ENCODE measurements at places on chromosomes 12 and 14.

DNA sequence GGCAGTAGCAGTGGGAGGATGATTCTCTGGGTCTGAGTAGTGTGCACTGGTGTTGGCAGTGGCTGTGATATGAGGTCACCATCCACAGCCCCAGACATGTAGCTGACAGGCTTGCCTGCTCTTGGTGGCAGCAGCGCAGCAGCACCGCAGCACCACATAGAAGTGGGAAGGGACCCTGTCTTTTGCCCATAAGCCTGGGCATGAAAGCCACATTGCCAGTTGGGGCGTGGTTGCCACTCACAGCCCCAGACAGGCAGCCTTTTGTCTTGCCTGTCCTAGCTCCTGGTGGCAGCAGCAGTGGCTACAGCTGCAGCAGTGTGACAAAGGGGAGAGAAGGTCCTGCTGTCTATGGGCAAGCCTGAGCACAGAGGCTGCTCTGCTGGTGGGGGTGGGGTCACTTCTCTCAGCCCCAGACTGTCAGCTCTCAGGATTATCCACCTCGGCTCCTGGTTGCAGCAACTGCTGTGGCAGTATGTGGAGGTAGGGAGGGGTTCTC lies 71.5 kb downstream of the BRMS1L start:
- DNase-seq: no peak

DNA sequence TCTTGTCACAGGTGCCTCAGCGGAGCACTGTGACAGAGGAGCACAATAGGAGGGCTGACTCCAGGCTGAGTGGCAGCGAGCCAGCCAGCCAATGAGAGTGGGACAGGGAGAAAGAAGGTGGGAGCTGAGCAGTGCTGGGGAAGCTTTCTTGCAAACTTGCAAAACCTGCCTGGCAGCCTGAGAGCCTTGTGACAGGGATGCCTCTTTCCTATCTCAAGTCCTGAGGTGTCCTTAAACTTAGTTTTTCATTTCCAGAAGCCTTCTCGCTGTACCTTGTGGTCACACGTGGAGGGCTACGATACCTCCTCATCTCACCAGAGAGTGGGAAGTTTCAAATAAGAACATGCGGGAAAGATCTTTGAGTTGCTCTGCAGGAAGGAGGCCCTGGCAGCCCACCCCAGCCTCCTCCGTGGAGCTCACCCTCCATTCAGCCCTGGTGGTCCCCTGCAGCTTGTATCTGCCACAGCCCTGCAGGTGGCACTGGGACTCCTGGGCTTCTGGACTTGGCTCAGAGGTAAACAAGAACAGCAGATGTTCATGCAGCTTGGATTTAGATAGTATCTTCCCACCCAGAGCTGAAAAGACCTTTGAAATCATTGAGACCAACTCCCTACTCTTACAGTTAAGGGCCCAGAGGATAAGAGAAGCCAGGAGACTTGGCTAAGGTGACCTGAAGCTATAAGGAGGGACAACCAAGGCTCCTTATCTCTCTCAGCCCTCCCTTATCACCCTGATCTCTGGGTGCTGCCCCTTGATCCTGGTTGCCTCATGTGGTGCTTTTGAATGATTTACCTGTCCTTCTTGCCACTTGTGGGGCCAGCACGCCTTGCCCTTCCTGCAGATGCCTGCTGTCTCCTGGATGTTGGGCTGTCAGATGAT lies 153.5 kb upstream of the MAX start:
- DNase-seq: no peak

- no peak for DNase-seq
These were observed 106.9 kb upstream of the CPM start for GRCh38 chr12:69039911-69040310.

DNA sequence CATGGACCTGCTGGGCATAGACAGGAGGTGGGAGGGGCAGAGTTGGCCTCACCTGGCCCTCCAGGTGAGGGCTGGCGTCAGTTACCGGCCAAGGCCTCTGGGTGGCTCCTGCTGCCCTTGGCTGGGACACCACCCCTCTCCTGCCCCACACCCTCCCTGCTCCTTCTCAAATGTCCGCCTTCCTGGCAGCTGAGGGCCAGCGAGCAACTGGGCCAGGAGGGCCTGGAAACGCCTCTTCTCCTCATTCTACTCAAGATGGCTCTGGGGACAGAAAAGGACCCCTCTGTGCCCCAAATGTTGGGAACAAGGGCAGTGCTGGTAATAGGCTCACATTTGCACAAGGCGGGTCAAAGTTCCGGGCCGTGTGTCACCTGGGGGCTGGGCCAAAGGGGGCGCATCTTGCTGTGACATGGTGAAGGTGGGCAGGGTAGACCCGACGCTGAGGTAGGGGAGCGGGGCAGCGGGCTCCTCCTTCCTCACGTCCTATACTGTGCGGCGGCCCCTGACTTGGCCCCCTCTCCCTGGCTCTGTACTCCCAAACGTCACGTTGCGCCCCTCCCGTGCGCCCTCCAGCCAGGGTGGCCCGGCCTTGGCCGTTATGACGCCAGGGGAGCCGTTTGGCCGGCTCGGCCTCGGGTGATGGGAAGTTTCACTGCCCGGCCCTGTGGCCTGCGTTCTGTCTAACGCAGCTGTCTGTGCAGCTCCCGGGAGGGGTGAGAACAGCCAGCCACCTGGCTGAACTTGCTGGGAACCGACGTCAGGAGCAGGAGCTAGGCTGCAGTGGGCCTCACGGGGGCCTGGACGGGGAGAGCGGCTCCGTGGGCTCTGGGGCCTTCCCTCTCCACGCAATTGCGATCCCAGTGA lies 18.0 kb upstream of the DLK1 start:
- no peak for DNase-seq

Data from activated gamma-delta T cell treated with Interleukin-2 at 50 U/mL for 16 hours (primary cell).